Fibroblast of skin of abdomen (primary cell): ENCODE measurements at places on chromosomes 12 and 14.

- DNase-seq = no peak
Measured at GRCh38 chr12:108977360-108977759, 43.5 kb downstream of the SVOP start.

- no peak for DNase-seq
Measured at GRCh38 chr12:6163416-6164060, 36.7 kb upstream of the CD9 start.

DNA sequence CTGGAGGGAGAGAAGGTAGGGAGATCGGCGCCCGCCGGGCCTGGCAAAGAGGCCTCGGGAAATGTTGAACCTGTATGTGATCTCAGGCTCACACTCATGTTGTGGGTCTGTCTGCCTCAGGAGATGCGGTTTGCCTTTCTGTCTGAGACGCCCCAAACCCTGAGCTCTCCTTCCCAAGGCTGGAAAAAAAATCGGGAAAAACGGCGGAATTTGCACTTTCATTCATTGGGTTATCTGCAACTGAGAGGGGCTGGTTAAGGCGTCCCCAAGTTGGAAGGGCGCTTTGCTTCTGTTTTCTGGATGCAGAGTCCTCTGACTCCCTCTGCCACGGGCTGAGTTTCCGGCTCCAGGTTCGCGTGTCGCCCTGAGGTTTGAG lies 5.0 kb upstream of the HOXC9 start:
- DNase-seq = no peak

- peak; percentile 45 for DNase-seq
Measured at GRCh38 chr12:117587631-117588287, 226.3 kb upstream of the NOS1 start.

DNA sequence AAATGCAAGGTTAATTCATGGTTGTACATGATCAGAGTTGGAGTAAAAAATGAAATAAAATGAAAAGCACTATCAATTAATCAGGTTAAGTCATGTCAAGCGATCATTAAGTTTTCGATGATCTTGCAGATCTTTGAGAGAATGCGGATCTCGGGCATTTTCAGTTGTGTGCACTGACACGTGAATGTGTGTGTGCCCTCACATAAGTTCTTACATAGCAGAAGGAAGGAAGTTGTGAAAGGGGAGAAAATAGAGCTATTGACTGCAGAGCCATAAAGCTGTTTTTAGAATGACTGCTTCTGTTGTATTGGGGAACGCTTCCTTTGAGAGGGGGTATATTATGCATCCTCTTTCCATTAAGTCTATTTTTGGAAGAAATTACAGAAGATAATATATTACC lies 101.3 kb downstream of the HMGA2 start:
- no peak for DNase-seq

GRCh38 chr12:131939007-131939406 lies 9.9 kb downstream of the PUS1 start:
- no peak for DNase-seq

DNA sequence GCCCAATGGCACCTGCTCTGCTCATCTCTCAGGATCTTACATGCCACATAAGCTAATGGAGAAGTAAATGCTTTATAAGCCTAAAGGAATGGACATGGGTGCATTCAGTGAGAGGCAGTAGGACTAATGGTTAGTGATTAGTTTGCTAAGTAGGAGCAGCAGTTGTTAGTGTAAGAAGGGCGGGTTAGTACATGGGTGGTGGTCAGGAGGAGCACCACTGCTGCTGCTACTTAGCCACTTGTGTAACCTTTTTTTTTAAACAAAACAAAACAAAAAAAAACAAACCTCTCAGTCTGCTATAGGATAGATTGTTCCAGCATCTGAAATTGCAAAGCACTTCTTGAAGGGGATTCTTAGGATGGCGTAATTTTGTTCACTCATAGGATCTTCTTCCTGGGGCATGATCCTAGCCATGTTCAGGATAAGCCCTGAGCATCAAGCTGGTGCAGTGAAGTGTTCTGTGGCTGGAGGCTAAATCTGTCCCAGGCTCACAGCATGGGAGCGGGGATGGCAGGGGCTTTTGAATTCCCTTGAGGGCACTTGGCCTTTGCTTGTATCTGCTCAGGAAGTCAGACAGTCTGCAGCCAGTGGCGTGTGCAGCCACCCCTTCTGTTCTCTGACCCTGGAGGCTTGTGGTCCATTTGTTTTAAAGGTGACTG lies 63.6 kb downstream of the CHST11 start:
- no peak for DNase-seq

GRCh38 chr14:42441615-42442014 lies 834.9 kb downstream of the LRFN5 start:
- DNase-seq = no peak

- DNase-seq = no peak
Measured at GRCh38 chr14:105993814-105994213, 467.4 kb downstream of the TMEM121 start.

DNA sequence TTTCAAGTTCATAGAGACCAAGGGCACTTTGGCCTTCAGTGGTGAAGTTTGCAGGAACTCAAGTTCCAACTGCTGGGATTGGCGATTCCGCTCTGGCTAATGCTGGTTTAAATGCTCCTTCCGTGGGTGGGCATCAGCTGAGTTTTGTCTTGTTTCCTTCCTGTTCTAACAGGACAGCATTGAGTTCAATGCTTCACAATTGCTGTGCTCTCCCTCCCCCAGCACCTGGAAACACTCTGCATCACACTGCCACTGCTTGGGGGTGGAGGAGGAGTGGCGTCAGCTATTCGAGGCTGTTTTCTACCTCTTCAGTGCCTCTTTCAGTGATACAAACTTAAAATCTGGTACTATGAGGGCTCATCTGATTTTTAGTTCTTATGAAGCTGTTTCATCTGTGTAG lies 634.9 kb downstream of the FSCB start:
- DNase-seq = no peak

DNA sequence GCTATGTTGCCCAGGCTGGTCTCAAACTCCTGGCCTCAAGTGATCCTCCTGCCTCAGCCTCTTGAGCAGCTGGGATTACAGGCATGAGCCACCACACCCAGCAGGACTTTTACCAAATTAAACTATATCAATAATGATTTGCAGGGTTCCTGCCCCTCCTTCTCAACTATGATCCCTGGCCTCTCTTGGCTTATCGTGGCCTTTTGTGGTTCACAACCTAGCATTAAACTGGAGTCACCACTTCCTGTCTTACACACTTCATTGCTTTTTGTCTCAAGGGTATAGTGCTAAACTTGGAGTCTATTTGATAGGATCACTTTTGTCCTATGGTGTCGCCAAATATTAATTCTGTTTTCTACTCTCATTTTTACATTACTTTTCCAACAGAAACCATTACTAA lies 64.5 kb downstream of the SEC23A start:
- no peak for DNase-seq

GRCh38 chr14:33774723-33775470 lies 176.0 kb downstream of the EGLN3 start:
- DNase-seq = no peak

GRCh38 chr14:90378249-90378648 lies 18.6 kb upstream of the CALM1 start:
- DNase-seq = no peak

GRCh38 chr14:24098927-24099813 lies 5.1 kb downstream of the PCK2 start:
- DNase-seq = no peak

GRCh38 chr12:12032851-12033797 lies 37.6 kb upstream of the BCL2L14 start:
- DNase-seq = peak; percentile 75

GRCh38 chr14:48970943-48971342 lies 615.2 kb downstream of the RPS29 start:
- DNase-seq = peak; percentile 65

DNA sequence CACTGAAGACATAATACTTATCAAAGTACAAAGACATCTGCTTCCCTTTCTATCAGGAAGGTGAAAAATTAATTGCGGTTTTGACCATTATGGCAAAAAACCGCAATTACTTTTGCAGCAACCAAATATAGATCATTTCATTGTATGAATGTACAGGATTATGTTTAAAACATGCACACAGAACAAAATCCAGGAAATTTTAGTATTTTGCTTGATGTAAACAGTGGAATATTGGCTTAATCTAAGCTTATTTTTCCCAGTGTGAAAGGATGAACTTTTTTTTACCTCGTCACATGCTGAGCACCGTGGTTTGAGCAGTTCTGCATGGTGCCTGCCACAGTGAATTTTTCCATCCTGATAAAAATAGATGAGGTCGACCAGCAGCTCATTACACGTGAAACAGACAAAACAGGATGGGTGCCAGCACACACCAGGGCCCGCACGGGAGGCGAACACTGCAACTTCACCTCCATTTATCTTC lies 121.2 kb downstream of the PRICKLE1 start:
- no peak for DNase-seq

DNA sequence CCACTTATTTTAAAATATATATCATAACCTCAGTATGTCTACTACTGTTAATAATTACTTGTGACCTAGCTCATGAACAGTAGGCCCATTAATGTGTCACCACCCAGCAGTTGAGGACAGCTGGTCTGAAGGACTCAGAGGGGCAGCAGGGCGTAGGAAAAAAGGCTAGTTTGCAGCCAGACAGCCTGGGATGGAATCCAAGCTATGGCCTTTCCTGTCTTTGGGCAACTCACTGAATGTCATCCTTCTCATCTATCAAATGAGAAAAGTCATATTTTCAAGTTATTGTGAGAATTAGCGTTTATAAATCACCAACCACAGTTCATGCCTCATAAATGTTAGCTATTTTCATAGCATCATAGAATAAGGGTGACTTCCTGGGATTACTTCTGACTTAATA lies 12.3 kb downstream of the DENND5B start:
- DNase-seq = peak; percentile 78

DNA sequence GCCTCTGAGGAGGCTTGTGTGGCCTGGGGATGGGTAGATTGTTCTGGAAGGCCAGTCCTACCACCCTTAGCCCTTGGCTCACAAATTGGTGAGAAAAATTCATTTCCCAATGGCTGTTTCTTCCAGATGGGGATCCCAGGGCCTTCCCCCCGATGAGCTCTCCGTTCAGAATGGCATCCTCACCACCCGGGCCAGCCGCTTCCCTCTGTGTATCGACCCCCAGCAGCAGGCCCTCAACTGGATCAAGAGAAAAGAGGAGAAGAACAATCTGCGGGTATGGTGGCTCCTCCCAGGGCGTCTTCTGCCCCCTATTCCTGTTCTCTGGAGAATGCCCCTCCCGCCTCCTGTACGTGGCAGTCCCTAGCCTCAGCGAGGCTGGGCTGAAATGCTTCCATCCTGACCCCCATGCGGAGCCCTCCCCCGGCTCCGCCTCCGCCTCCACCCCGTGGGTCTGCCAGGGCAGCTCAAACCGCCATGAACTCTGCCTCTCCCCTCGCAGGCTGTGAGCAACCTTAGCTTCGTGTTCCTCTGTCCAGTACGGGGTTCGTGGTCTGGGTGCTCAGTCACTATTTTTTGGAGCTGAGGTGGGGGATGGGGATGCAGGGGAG lies 57.8 kb downstream of the CCDC92 start:
- no peak for DNase-seq

GRCh38 chr12:56763753-56764657 lies 881 bp downstream of the HSD17B6 start:
- DNase-seq = peak; percentile 51

DNA sequence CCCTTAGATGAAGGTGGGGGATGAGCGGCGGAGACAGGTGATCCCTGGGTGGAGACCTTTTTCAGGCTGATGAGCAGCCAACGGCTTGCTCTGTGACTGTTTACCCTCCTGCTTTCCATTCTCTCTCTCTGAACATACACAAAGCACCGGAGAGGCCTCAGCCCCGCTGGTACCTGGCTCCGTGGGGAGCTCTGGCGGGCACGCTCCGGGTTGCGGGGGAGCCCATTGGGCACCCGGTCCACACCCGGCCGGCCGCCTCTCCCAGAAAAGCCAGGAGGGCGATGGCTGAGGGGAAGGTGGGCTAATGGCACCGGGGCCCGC lies 545 bp downstream of the SMARCC2 start:
- no peak for DNase-seq

DNA sequence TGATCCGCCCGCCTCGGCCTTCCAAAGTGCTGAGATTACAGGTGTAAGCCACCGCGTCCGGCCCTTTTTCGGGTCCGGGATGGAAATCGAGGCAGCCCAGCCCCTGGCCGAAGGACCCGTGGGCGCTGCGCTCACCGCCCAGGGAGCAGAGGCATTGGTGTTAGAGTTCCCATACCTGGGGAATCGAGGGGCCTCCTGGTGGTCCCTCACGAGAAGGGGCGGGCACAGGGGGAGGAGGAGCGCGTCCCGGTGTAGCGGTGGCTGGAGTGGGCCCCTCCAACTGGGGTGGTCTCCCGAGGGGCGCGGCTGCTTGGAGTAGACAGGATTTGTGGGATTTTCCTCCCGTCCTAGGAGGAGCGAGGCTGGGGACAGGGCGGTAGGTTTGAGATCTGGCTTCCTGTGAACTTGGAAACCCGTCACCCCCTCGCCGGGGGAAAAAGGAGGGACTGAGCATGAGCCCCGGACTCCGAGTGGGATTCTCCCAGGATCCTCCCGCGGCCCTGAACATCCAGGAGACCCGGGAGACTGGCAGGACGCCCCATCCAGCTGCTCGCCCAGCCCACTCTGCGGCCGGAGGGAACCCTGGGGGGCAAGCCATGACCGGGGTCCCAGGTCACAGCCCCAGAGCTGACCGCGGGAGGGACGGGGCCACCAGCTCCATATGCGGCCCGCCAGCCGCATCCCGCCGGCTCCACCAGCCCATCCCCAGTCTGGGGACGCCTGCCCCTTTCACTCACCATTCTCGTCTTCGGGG lies 70.9 kb downstream of the ASCL4 start:
- DNase-seq = no peak

DNA sequence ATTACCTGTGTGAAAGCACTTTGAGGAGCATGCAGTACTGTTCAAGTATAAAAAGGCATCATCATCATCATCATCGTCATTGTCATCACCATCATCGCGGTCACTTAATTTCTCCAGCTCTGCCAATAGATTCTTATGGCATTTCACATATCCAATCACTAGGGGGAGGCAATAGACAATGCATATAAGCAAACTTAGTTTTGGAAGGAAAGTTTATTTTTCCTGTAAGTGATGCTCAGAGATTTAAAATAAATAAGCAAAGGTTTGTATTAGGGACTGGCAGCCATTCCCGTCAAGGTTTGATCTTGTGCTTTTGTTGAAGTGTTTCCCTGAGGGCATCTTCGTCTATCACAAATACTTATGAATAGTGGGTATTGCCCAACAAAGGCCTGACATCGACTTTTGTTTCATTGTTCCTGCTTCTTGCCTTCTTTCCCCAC lies 127.4 kb downstream of the KTN1 start:
- DNase-seq = peak; percentile 62

GRCh38 chr12:1811948-1812291 lies 8.4 kb upstream of the LRTM2 start:
- no peak for DNase-seq

DNA sequence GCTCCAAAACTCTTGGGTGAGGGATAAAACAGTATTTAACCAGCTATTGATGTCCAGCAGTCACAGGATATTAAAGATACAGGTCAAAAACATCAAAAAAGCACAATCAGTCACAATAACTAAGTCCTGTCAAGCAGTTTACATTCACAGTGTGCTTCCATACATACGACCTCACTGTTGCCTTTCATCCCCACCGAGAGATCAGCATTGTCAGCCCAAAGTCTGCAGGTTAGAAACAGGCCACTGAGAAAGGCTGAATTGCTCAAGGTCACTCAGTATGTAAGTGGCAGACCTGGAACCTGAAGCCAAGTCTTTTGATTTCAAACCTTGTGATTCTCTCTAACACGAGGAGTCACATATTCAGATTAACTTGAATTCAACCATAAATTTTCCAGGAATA lies 124.9 kb downstream of the GXYLT1 start:
- no peak for DNase-seq
